ENCODE measurements at places on chromosomes 16 and 17. TPM values are rescaled to one million over a fixed set of nuclear protein-coding genes. Genes with fewer than 3 reads are reported as not detected.

STAT3 gene
- 322 TPM for total RNA-seq

DNA sequence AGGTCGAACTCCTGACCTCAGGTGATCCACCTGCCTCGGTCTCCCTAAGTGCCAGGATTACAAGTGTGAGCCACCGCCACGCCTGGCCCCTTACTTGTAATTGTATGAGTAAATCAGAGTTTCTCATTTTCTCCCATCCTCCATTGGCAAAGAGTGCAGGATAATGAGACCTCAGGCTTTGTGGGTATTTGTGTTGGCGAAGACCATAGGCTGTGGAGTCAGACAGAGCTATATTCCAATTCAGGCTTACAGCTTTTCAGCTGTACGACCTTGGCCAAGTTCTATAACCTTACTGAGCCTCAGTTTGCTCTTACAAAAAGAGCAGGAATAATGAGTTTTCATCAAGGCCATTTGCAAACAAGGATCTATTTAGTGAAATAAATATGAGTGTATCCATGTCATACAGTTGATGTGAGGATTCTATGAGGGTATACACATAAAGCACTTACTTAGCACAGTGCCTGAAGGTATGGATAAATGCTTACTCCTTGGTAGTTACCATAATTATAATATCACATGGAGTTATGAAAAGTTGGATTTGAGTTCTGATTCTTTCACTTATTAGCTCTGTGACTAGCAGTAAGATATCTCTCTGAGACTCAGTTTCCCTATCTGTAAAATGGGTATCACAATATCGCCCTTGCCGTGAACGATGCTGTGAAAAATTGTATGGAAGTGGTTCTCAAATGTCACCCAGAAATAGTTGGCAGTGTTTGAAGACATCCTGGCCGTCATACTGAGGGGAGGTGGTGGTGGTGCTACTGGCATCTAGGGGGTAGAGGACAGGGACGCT is 25.6 kb upstream of the CPPED1 start:
- no peak for DNase-seq

- DNase-seq, result no peak
These were observed 192.3 kb downstream of the SHISA9 start for GRCh38 chr16:13093661-13094060.

CENPN gene
- 9.7 TPM for total RNA-seq

GRCh38 chr16:4115949-4116318 is 308 bp downstream of the ADCY9 start:
- DNase-seq, result no peak

GRCh38 chr17:44677136-44677535 is 12.4 kb downstream of the CCDC43 start:
- DNase-seq, result no peak

IL21R gene
- total RNA-seq, result not detected

DNA sequence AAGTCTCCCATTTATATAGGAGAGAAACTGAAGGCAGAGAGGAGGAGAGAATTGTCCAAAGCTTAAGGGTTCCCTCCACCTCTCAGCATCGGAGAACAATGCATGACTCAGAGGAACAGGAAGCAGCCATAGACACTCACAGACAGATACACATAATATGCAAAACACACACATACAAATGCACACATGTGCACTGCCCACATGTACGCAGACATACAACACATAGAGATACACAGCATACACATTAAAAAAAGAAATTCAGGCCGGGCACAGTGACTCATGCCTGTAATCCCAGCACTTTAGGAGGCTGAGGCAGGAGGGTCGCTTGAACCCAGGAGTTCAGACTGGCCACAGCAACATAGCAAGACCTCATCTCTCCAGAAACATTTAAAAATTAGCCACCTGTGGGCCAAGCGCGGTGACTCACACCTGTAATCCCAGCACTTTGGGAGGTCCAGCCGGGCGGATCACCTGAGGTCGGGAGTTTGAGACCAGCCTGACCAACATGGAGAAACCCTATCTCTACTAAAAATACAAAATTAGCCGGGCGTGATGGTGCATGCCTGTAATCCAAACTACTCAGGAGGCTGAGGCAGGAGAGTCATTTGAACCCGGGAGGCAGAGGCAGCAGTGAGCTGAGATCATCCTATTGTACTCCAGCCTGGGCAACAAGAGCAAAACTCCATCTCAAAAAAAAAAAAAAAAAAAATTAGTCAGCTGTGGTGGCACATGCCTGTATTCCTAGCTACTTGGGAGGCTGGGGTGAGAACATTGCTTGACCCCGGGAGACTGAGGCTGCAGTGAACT is 11.3 kb downstream of the ERAL1 start:
- no peak for DNase-seq

GRCh38 chr16:21277045-21277926 is 804 bp downstream of the CRYM start:
- no peak for DNase-seq

DNA sequence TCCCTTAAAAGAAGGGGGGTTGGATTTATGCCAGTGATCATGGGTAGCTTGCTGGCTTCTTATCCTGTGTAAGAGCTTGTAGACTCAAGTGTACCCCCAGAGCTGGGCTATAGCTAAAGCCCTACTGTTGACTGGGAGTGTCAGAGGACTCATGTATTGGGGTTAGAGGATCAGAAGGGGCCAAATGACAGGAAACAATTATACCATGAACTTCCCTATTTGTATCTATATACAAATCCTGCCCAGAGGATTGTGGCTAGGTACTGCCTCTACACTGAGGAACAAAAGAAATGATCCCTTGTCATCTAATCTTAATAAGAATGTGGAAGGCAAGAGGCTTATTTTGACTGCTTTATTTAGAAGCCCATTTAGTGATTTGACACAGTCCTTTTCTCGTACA is 14.3 kb downstream of the ZP2 start:
- DNase-seq, result no peak

DBNDD1 gene
- 3.7 TPM for total RNA-seq

GRCh38 chr17:41199421-41200078 is 9.9 kb downstream of the KRTAP9-1 start:
- DNase-seq, result no peak

GRCh38 chr17:68686108-68686988 is 85.2 kb upstream of the FAM20A start:
- no peak for DNase-seq

SLFN14 gene
- not detected for total RNA-seq

DNA sequence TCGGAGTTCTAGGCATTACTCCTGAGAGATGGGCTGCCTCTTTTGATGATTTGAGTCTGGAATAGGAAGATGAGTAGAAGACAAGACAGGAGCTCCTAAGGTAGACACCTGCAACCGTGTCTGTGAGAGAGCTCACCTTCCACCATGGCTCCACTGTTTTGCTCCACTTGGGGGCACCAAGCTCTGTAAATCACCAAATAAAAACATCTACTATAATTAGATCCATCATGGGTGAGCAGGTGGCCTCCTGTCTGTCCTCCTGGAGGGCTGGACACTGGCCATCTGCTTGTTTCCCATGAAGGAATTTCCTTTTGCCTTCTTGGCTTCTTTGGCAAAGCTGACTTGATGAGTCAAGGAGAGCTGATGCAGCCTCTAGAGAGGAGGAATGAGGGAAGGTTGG is 179.0 kb downstream of the HAPSTR1 start:
- DNase-seq, result no peak

- DNase-seq, result no peak
These were observed 216 bp downstream of the VPS9D1 start for GRCh38 chr16:89720551-89720812.

- DNase-seq, result no peak
These were observed 67.7 kb downstream of the MPRIP start for GRCh38 chr17:17109907-17110306.

SLC26A11 gene
- 19.0 TPM for total RNA-seq

ZNF469 gene
- 1.5 TPM for total RNA-seq

DNA sequence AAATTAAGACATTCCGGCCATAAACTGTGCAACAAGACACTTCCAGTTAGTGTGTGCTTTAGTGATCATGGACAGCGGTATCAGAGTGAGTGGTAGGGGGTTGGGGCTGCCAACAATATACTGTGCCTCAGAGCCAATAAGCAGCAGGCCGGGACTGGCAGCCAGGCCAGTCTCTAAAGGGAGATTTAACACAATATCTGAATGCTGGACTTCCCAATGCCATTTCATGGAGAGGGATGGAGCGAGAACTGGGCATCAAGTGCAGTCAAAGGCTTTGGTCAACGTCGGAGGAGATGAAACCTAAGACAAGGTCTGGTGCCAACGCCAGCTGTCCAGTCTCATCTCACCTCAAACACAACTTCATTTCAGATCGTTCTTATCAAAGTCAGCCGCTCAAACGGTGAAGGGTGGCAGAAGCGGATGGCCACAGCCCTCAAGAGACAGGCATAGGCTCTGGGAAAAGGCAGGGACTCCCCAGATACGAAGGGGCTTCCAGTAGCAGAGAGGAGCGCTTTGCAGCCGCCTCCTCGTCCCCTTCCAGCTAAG is 935 bp downstream of the USP32 start:
- DNase-seq, result no peak

DNA sequence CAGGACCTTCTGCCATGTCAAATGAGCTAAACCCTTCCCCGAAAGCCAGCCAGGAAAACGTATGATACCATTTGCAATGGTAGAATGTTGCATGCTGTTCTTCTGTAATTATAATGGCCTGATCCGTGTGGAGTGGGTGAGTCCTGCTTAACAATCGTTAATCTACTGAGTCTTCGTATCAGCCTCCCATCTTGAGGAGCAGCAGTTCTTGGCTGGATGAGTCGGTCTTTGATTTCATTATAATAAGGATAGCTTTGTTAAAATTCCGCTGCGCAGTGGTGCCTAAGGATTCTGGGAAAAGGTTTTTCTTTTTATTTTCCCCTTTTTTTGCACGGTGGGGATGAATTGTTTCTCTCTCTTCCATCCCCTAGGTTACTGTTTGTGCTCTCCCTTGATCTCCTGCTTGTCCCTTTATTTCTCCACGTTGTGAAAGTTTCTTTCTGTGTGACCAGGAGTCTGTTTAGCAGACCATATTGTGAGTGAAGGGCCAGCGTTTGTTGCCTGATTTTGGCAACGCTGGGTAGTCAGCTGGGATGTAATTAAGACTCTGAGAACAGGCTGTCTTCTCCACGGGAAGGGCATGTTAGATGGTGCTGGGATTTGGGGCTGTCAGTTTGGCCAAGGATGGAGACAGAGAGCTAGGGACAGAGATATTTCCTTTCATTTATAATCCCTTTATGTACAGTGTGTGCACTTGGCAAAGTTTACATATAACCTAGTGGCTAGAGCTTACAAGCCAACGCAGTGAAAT is 263.0 kb downstream of the FTO start:
- no peak for DNase-seq

CACNG1 gene
- total RNA-seq, result not detected

LRRC37A3 gene
- total RNA-seq, result 14.7 TPM

DNA sequence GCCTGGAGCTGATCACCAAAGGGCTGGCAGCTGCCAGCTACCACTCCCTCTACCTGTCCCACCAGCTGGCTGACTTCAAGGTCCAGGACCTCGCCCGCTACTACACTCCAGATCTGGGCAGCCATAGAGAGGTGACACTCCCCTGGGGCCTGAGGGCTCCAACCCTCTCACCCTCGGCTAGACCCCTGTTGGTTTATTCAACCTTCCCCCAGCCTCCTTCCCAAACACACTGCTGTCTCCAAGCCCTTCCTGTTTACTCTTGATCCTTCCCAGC is 18.0 kb downstream of the ALOX12B start:
- DNase-seq, result no peak

DNA sequence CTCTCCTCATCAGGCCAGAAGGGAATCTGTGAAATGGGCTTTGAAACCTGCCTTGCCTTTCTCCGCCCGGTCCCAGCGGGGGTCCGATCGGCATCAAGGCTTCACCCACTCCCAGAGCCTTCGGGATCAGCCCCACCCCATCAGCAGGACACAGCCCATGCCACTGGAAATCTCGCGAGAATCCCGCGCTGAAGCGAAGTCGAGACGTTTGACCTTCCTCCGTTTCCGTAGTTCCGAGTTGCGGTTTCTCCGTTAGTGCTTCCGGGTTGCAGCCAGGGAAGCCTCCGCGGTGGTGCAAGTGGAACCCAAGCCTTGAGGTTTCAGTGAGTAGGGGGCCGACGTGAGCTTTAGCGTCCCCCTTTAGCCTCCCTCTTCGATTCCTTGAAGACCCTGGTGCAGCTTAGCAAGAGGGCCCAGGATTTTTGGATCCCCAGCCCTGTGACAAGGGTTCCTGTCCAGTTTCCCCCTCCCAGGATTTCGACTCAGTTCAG is at the start of gene COASY:
Gene COASY, plus strand, starts transcription at position 252 of the 491 bp plus-strand sequence. CDS start 475 bp downstream, outside the sequence.
- DNase-seq, result peak; percentile 96

- DNase-seq, result no peak
These were observed 568 bp downstream of the GAS2L2 start for GRCh38 chr17:35752471-35752870.

DNA sequence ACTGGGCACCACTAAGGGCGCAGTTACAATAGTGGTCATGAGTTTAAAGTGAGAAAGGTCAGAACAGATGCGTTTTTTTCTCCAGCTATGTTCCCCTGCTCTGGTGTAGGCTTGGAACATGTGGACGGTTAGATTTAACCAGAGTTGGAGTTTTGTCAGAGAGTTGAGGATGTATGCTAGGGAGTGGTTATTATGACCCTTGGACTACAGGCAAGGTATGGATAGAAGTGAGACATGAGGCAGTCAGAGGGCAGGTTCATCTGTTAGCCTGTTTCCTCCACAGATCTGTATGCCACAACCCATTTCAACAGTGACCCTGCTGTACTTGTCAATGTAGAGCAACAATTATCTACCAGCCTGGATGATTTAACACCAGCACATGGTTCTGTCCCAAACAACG is 22.6 kb downstream of the TPPP3 start:
- no peak for DNase-seq

CRISPLD2 gene
- total RNA-seq, result 216 TPM

KCNG4 gene
- not detected for total RNA-seq

DNA sequence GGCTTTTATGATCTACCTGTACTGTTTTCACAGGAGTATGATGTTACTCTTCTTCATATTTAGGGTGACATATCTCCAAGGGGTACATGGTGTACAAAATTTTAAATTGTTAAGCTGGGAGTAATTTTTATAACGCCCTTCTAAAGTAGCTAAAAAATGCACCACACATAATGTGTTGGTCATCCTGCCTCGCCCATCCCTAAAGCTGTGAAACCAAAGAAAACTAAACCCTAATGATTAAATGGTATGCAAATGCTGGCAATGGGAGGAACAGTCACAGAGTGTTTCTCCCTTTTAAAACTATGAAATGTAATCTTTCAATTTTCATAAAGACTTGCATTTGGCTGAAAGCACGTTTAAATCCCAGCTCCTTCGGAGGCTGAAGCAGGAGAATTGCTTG is 2.0 kb upstream of the KRT24 start:
- no peak for DNase-seq

- DNase-seq, result no peak
These were observed 108.2 kb downstream of the SLC39A11 start for GRCh38 chr17:72984145-72984925.

KRTAP4-4 gene
- not detected for total RNA-seq

DNA sequence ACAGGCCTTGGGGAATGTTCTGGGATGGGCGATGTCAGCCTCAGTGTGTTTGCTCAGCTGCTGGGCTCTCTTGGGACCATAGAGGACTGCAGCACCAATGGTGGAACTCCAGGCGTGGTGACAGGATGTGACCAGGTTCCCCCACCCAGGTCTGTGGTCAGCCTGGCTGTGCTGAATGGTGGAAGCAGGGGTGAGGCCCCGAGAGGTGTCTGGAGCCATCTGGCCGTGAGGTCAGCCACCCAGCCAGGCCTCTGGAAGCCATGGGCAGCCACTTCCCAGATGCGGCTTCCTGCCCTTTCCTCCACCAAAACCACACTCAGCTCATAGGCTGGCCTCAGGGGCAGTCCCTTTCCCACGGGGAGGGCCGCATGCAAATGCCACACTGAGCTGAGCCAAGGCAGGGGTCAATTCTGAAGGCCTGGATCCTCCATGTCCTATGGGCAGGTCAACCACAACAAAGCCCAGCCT is 7.8 kb upstream of the MAPK7 start:
- peak; percentile 48 for DNase-seq

CCL1 gene
- not detected for total RNA-seq

HOXB8 gene
- total RNA-seq, result 0.59 TPM

SPIRE2 gene
- total RNA-seq, result 1.3 TPM

Measured in breast epithelium (tissue), 4 donors.